ENCODE measurements at places on chromosomes 5 and 9.

DNA sequence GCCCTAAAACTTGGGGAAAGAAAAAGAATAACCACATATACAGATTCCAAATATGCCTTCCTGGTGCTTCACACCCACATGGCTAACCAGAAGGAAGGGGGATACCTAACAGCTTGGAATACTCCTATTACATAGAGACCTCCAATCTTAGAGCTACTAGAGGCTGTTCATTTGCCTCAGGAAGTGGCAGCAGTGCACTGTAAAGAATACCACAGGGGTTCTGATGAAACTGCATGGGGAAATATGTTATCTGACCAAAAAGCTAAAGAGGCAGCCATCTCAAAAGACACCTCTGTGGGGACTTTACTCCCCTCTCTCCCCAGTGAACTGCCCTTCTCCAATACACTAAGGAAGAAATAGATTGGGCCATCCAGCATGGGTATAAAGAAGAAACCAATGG lies 66.4 kb downstream of the CDKN2A start:
- DNase-seq: no peak

DNA sequence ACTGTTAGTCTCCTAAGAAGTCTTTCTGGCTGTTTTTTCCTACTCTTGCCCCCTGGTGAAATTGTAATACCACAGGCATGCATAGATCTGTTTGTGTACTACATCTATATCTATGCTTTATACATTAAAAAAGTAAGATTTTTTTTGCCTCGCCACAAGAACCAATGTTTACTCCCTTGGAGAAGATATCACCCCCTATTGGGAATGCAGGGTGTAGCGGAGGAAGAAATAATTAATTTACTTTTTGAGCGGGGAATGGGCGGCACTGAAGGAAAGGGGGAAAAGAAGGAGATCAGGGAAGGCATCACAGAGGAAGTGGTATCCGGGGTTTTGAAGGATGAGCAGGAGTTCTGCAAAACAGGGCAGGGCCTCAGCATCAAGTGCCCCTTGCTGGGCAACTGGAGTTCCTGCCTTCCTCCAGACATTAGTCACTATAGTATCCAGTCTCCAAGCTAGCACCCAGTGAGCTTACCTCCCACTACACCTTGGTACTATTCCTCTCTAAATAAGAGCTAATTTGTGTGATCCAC lies 134.9 kb downstream of the GABBR2 start:
- DNase-seq: no peak

- no peak for DNase-seq
Measured at GRCh38 chr5:135149956-135150723, 116.1 kb upstream of the PITX1 start.

- DNase-seq: no peak
Measured at GRCh38 chr5:68169903-68170302, 45.7 kb upstream of the PIK3R1 start.

DNA sequence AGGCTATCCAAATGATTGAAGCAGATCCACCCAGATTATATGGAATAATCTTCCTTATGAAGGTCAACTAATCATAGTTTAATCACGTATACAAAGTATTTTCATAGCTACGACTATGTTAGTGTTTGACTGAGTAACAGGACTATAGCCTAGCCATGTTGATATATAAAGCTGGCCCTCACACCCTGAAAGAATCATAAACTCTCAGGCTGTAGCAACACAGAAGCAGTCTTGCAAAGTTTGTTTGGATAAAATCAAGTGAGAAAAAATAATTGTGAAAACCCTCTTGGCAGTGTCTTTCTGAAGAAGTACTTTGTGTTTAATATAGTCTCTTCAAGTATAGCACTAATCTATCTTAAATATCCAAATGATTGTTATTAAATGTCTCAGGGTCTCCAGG lies 374.5 kb upstream of the DAB2 start:
- no peak for DNase-seq

DNA sequence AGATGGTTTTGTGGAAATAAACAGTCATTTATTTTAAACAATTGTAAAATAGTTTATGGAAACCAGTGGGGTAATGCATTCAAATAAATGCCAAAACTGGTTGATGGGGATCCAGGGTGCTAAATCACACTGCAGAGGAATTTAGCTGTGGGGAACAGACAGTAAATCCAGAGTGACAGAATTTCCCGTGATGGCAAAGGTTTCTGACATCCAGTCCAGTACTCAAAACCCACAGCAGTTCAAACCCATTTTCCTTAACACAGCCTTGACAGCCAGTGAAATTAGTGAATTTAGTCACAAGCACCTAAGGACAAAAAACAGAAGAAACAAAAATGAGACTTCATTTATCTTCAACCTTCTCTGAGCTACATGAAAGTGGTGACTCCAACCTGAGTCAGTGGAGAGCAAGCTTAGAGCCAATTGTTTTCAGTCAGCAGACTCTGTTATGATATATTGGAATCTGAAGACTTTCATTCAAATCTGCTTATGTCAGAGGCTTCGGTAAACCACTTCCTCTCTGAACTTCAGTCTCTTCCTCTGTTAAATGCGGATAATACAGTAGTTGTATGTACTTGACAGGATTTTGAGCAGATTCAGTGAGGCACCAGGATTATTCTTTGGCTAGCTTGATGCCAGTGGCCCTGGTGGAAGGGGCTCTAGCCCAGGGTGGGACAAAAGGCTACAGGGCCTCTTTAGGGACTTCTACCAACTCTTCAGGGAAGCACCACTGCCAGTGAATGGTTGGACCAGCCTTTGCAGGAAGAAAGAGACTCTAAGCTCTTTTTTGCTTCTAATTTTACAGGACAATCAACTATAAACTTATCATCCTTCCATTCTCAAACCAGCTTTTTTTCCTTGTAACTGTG lies 185.3 kb downstream of the MAPKAP1 start:
- peak; percentile 83 for DNase-seq

- DNase-seq: no peak
Measured at GRCh38 chr5:134517553-134517952, 7.9 kb upstream of the JADE2 start.

DNA sequence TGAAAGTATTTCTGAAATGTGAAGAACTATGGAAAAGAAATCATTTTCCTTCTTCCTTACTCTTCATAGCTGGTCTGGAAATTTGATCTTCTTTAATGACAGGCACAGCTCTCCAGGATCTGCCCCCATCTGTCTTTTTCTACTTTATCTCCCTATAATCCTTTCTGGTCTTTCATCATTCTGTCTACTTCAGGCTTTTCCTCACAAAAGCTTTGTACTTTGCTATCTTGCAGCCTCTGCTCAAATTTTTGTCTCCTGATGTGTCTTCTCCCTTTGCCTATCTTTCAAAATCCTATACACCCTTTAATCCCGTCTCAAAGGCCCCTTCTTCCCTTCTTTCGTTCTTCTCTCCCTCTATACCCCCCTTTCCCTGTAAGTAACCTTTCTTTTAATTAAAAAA lies 114.9 kb upstream of the ATP10B start:
- DNase-seq: no peak

GRCh38 chr5:116534964-116535651 lies 39.5 kb downstream of the SEMA6A start:
- DNase-seq: no peak

DNA sequence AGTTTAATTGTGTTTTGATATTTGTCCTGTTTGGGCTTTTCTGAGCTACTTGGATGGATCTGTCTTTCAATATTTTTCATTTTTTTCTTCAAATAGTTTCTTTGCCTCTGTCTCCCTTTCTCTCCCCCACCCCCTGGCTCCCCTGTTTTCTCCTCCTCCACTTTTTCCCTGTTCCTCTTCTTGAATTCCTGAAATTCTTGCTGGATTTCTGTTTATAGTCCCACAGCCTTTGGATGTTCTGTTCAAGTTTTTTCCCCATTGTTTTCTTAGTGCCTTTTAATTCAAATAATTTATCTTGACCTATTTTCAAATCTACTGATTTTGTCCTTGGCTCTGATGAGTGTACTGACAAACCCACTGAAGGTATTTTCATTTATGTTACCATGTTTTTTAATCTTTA lies 113.0 kb downstream of the VPS13A start:
- DNase-seq: no peak

DNA sequence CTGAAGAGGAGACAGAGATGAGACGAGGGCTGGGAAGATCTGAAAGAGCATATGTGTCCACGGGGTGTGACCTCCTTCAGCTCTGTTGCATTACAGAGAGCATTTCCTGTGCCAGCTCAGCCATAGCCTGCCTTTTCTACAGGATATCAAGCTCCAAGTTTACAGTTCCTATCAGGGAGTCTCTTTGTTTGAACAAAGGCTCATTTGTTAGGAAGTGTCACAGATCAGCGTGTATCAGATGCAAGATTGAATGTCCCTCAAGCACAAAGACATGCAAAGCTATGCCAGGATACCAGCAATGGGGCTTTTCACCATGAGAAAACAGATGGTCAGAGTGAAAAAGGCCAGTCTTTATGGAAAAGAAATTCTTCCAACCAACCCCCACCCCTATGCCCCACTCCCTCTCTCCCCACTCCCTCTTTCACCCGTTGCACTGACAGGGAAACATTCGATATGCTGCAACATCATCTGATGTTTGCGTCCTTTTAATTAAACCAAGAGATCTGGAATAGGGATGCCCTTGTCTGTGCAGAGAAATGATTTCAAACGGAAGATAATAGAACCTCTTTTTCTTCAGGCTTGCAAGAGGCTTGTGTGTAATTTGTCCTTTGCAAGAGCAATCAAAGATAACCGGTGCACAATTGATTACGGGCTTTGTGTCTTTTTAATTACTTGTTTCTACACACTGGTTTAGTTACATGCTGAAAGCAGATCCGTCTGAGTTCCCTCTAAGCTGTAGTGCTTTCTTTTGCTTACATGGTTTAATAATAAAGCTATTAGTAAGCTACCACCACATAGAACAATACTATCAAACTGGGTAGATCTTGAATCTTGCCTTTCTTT lies 263.1 kb upstream of the RGMB start:
- no peak for DNase-seq
